Fibroblast of lung (primary cell): ENCODE measurements at places on chromosomes 16 and 17. TPM values are rescaled to one million over a fixed set of nuclear protein-coding genes. Genes with fewer than 3 reads are reported as not detected.

The DECR2 gene
- 6.4 and 12.1 TPM in 2 replicates for total RNA-seq

The SPATA22 gene
- 0.17 and 0.51 TPM in 2 replicates for total RNA-seq

The KRTAP1-5 gene
- 0.17 TPM in 1 of 2 replicates, not detected in the other for total RNA-seq

The CACNG1 gene
- total RNA-seq = not detected in 2 replicates

The SCIMP gene
- not detected in 2 replicates for total RNA-seq

The CUEDC1 gene
- total RNA-seq = 6.2 and 11.9 TPM in 2 replicates

The KSR1 gene
- total RNA-seq = 7.4 and 10.1 TPM in 2 replicates

The RHBDL3 gene
- total RNA-seq = 0.17 and 0.26 TPM in 2 replicates

The WNK4 gene
- under 0.01 and 0.51 TPM in 2 replicates for total RNA-seq

The KRT27 gene
- not detected in 2 replicates for total RNA-seq

The DHRS7B gene
- 7.7 and 15.5 TPM in 2 replicates for total RNA-seq

The EMC8 gene
- total RNA-seq = 22.6 and 25.1 TPM in 2 replicates
